ENCODE measurements at places on chromosomes 3 and 15.

DNA sequence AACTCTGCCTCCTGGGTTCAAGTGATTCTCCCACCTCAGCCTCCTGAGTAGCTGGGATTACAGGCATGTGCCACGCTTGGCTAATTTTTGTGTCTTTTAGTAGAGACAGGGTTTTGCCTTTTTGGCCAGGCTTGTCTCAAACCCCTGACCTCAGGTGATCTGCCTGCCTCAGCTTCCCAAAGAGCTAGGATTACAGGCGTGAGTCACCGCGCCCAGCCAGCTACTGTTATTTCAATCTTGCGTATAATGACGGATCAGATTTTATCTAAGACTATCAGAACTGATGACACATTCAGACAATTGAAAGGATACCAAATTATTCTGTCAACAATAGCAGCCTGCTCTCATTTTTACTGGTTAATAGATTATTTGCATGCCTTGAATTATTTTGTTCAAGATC is 612.2 kb downstream of the ZIC1 start:
- H3K27ac ChIP-seq = no peak overlapping the region
- DNase-seq = no peak

DNA sequence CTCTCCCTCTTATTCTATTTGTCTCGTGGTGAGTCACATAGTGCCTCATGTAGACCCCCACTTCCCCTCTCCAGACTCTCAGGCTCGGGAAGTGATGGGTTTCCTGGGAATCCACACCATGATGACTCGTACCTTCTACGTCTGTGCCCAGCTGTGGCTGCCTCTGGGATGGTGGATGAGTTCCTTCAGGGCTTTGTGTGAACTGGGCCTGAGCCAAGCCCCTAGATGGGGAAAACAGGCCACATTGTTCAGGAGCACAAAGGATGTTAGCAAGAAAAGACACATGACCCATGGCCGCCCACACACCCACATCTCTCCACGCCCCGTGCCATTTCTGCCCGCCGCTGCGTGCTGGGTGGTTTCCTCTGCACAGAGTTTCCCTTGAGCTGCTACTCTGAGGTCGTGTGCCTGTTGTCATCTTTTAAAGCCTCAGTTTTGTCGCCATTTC is 10.5 kb downstream of the ISG20 start:
- DNase-seq = peak; percentile 77
- no peaks in the 10 kb centered on the region for H3K27me3 ChIP-seq
- H3K36me3 ChIP-seq = peaks cover 76% of the 10 kb centered on the region
- peaks cover 97% of the 10 kb centered on the region for H3K4me1 ChIP-seq
- peak overlapping the region; percentile 67 for H3K27ac ChIP-seq

GRCh38 chr3:33704891-33705290 is 13.2 kb downstream of the CLASP2 start:
- H3K36me3 ChIP-seq = no peaks in the 10 kb centered on the region
- DNase-seq = no peak
- H3K27me3 ChIP-seq = no peaks in the 10 kb centered on the region
- no peak overlapping the region for H3K27ac ChIP-seq
- no peaks in the 10 kb centered on the region for H3K4me1 ChIP-seq

- H3K4me3 ChIP-seq = no peak overlapping the region
- no peak for DNase-seq
- no peak overlapping the region for H3K27ac ChIP-seq
- H3K36me3 ChIP-seq = no peaks in the 10 kb centered on the region
- no peaks in the 10 kb centered on the region for H3K27me3 ChIP-seq
- peaks cover 16% of the 10 kb centered on the region for H3K4me1 ChIP-seq
Measured at GRCh38 chr15:84976746-84977345, 4.8 kb upstream of the PDE8A start.

GRCh38 chr15:73375012-73375411 is 6.3 kb upstream of the HCN4 start:
- DNase-seq = no peak
- no peaks in the 10 kb centered on the region for H3K4me1 ChIP-seq
- H3K36me3 ChIP-seq = no peaks in the 10 kb centered on the region
- no peak overlapping the region for H3K27ac ChIP-seq
- no peak overlapping the region for H3K4me3 ChIP-seq

- peaks cover 15% of the 10 kb centered on the region for H3K4me1 ChIP-seq
- H3K36me3 ChIP-seq = peaks cover 70% of the 10 kb centered on the region
- no peak overlapping the region for H3K4me3 ChIP-seq
- no peaks in the 10 kb centered on the region for H3K27me3 ChIP-seq
- no peak for DNase-seq
Measured at GRCh38 chr3:31590650-31591049, 57.9 kb downstream of the STT3B start.

DNA sequence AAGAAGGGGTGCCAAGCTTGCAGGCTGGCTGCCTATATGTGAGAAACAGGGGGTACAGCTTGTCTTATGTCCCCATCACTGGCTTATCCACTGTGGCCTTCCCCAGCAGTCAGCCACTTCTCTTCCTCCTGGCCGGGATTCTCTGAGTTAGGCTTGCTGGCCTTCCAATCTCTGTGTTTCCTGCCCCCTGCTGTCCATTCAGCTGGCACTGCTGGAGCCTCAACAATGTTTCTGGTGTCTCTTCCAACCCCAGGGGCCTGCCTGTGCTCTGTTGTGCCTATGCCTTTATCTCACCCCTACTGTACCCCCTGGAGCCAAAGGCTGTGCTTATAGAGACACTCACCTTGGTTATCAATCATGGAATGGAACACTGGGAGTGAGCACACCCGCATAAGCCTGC is 36.5 kb downstream of the ANAPC13 start:
- peak; percentile 18 for DNase-seq
- peaks cover 11% of the 10 kb centered on the region for H3K27me3 ChIP-seq
- H3K27ac ChIP-seq = no peak overlapping the region

GRCh38 chr15:63155486-63155885 is 1.8 kb downstream of the RPS27L start:
- peaks cover 10% of the 10 kb centered on the region for H3K4me1 ChIP-seq
- no peak for DNase-seq
- H3K4me3 ChIP-seq = no peak overlapping the region
- H3K36me3 ChIP-seq = peaks cover 23% of the 10 kb centered on the region

GRCh38 chr3:142275856-142276255 is 50.5 kb upstream of the GK5 start:
- no peak overlapping the region for H3K4me3 ChIP-seq
- H3K36me3 ChIP-seq = no peaks in the 10 kb centered on the region
- H3K4me1 ChIP-seq = peaks cover 10% of the 10 kb centered on the region
- no peaks in the 10 kb centered on the region for H3K27me3 ChIP-seq
- H3K27ac ChIP-seq = no peak overlapping the region

- H3K4me1 ChIP-seq = peaks cover 25% of the 10 kb centered on the region
- H3K4me3 ChIP-seq = peak within 1 kb of the TSS; percentile 79
- peak within 1 kb of the TSS; percentile 82 for H3K27ac ChIP-seq
- peak; percentile 89 for DNase-seq
- peaks cover 15% of the 10 kb centered on the region for H3K36me3 ChIP-seq
Measured at GRCh38 chr15:43776718-43777266, at the start of gene ELL3. Gene ELL3 (minus strand): TSS chr15:43776966. CDS start chr15:43776901, 65 bp downstream.

DNA sequence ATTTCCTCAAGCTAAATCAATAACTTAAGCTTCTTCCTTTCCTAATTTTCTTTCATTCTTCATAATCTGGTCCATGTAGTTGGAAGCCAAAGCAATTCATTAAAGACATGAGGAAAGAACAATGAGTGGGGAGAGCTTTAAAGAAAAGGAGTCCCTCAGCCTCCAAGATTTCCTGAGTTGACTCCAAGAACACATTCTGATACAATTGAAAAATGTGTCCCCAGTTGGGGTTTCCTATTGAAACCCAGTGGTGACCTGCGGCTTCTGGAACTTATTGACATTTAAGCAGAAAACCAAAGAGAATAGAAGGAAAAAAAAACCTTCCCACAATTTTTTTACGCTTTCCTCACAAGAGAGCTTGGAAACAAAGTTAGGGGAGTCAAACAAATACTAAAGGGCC is 37.0 kb downstream of the ATP8B4 start:
- H3K4me3 ChIP-seq = no peak overlapping the region
- no peaks in the 10 kb centered on the region for H3K27me3 ChIP-seq
- no peaks in the 10 kb centered on the region for H3K36me3 ChIP-seq
- H3K27ac ChIP-seq = no peak overlapping the region
- no peak for DNase-seq
